Epithelial cell of prostate (primary cell): ENCODE measurements at places on chromosomes 1 and 21.

- no peak for DNase-seq
Observed at GRCh38 chr1:201153474-201154388, 543 bp downstream of the TMEM9 start.

DNA sequence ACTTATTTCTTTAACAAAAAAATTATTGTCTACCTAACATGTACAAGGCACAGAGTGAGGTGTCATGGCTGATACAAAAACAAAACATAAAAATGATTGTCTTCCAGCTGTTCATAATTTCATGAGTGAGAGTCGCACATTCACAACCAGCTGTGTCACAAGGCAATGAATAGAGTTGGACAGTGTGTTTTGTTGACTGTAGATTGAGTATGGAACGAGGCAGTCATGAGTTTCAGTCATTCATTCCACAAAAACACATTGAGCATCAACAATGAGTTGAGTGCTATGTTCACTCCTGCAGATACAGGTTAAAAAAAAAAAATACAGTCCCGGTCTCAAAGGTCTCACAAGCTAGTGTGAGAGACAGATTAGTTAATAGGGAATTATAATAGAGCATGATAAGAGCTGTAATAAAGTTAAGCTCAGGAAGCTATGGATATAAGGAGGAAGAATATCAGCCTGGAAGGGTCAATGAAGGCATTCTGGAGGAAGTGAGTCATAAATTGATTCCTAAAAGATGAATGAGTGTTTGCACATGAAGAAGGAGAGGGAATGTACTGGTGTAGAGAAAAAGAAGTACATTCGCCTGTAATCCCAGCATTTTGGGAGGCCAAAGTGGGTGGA is 47.8 kb upstream of the ARHGAP29 start:
- DNase-seq = no peak

DNA sequence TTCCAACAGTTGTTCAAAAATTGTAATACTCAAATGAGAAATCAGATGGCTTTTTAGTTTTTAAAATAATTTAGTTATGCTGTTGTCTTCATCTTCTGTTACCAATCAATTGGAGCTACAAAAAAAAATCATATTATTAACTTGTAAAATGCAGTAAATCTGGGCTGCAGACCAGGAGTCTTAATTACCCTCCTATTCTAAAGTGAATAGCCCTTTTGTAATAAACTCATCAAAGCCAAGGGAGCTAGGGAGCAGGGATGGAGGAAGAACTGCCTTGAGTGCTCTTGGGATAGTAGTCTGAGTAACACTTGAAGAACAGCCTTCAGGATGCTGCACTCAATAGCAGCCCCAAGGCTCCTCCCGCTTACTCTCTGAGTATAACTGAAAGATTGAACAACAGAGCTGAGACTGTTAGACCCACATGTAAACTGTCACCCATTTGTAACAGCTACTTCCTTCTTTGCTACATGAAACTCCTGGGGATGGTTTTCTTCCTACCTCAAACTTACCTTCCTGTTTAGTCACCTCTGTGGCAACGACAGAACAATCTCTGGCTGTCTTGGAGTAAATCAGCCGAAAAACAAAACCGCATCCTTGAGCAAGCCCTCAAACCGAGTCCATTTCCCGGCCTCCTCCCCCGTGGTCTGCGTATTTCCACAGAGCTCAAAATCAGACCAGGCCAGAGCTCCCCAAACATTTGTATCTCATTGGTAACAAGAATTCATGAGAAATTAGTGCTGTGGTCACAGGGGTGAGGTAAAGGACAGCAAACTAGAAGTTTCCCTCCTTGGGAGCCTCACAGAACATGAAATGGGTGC is 55.9 kb downstream of the CD58 start:
- DNase-seq = no peak

- DNase-seq = no peak
Observed at GRCh38 chr1:206716159-206716869, 31.6 kb downstream of the MAPKAPK2 start.

DNA sequence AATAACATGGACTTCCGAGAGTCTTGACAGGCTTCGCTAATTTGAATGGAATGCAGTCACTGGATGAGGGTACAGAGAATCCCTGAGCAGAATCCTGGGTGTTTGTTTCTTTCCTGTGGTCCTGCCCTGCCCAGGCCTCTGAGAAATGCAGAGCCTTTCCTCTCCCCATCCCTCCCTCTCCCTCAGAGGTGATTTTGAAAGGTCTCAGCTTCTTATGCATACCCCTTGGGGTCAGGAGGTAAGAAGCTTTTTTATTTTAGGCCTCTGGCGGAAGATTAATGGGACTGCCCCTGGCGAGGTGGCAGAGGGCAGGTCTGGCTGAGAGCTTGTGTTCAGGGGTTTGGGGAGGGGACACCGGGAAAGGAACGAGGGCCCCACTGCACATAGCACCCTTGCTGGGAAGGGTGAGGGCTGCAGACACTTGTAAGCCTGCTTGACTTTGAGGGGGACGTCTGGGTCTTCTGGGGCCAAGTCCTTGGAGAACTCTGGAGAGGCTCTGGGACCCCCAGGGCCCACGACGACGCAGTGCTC is 116.5 kb upstream of the SLC45A1 start:
- no peak for DNase-seq

- peak; percentile 16 for DNase-seq
Observed at GRCh38 chr1:202355944-202356553, 7.5 kb downstream of the PPP1R12B start.

DNA sequence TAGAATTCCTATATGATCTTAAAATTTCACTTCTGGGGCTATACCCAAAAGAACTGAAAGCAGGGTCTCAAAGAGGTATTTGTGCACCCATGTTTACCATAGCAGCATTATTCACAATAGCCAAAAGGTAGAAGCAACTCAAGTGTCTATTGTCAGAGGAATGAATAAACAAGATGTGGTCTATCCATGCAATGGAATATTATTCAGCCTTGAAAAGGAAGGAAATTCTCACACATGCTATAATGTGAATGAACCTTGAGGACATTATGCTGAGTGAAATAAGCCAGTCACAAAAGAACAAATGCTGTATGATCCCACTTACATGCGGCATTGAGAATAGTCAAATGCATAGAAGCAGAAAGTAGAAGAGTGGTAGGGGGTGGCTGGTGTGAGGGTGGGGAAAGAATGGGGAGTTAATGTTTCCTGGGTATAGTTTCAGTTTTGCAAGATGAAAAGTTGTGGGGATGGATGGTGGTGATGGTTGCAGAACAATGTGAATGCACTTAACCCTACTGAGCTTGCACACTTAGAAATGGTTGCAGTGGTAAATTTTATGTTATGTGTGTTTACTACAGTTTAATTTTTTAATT is 122.4 kb downstream of the TOMM20 start:
- no peak for DNase-seq

GRCh38 chr1:17914131-17914530 is 159.0 kb downstream of the ACTL8 start:
- DNase-seq = no peak

- DNase-seq = peak; percentile 79
Observed at GRCh38 chr1:206513312-206514111, 6.2 kb downstream of the RASSF5 start.
